ENCODE measurements at places on chromosomes 3 and 15.

GRCh38 chr3:77475507-77475906 is 435.6 kb downstream of the ROBO2 start:
- no peak for DNase-seq

- no peak for DNase-seq
Measured at GRCh38 chr15:69472046-69472445, 19.4 kb downstream of the RPLP1 start.

GRCh38 chr3:111870620-111871019 is 11.6 kb downstream of the PHLDB2 start:
- no peak for DNase-seq

DNA sequence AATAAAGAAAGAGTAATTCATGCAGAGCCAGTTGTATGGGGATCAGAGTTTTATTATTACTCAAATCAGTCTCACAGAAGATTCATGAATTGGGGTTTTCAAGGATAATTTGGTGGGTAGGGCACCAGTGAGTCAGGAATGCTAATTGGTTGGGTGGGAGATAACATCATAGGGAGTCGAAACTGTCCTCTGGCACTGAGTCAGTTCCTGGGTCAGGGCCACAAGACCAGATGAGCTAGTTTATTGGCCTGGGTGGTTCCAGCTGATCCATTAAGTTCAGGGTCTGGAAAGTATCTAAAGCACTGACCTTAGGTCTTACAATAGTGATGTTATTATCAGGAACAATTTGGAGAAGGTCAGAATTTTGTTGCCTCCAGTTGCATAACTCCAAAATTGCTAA is 998.6 kb upstream of the EPHA6 start:
- DNase-seq = no peak

All from stimulated activated CD8-positive, alpha-beta memory T cell treated with anti-CD3 and anti-CD28 coated beads, Interleukin-7, amount 100 ng/mL, for 1 hour (primary cell).